Retina (tissue), 1 donor: ENCODE measurements at places on chromosomes 16 and 17.

DNA sequence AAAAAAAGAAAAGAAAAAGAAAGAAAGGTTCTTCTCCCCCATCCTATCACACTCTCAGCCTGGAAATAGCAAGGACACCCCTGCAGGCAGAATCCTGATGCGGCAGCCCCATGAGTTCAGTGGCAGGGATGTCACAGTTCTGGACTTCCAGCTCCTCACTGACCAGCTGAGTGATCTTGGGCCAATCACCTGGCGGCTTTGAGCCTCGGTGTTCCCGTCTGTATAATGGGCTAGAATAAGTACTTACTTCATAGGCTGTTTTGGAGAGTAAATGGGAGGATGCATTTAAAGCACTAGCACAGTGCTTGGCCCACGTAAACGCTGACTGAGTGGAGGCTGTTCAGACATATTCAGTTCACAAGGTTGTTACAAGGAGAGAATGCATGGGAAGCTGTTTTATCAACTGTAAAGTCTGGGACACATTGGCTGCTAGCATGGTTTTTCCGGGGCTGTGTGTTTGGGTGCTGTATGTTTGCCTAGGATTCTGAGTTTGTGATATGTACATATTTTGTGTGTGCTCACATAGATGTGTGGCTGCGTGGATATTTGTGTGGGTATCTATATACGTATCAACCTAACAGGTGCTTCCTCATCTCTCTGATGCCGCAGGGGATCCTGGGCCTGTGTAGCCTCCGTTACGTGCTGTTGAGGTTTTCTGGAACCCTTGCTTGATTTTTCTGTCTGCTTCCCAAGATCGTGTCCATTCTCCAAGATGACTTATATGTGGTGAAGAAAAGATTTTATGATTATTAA lies 3.4 kb downstream of the BHLHA9 start:
- DNase-seq: no peak

DNA sequence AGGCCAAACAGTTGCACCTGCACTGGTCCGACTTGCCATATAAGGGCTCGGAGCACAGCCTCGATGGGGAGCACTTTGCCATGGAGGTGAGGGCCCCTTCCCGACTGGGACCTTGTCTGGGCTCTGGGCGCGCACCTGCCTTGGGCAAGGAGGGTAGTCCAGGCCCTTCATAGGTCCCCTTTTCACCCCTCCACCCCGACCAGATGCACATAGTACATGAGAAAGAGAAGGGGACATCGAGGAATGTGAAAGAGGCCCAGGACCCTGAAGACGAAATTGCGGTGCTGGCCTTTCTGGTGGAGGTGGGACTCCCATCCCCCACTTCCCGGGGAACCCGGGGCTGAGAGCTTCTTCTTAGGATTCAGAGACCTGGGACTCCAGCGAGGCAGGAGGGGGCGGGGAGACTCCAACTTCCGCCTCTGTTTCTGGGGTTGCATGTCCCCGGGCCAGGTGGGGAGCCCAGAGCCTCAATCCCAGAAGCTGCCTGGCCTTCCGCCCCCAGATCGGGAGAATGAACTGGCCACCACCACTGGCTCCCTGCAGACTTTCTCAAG lies 7.8 kb downstream of the CA4 start:
- no peak for DNase-seq

GRCh38 chr17:60381958-60382357 lies 10.0 kb downstream of the USP32 start:
- DNase-seq: no peak

GRCh38 chr17:81481073-81481799 lies 31.4 kb downstream of the ACTG1 start:
- DNase-seq: peak; percentile 93

- peak; percentile 48 for DNase-seq
Observed at GRCh38 chr17:74249590-74250270, 24.3 kb upstream of the DNAI2 start.

GRCh38 chr16:86170720-86171119 lies 271.8 kb downstream of the IRF8 start:
- DNase-seq: no peak

DNA sequence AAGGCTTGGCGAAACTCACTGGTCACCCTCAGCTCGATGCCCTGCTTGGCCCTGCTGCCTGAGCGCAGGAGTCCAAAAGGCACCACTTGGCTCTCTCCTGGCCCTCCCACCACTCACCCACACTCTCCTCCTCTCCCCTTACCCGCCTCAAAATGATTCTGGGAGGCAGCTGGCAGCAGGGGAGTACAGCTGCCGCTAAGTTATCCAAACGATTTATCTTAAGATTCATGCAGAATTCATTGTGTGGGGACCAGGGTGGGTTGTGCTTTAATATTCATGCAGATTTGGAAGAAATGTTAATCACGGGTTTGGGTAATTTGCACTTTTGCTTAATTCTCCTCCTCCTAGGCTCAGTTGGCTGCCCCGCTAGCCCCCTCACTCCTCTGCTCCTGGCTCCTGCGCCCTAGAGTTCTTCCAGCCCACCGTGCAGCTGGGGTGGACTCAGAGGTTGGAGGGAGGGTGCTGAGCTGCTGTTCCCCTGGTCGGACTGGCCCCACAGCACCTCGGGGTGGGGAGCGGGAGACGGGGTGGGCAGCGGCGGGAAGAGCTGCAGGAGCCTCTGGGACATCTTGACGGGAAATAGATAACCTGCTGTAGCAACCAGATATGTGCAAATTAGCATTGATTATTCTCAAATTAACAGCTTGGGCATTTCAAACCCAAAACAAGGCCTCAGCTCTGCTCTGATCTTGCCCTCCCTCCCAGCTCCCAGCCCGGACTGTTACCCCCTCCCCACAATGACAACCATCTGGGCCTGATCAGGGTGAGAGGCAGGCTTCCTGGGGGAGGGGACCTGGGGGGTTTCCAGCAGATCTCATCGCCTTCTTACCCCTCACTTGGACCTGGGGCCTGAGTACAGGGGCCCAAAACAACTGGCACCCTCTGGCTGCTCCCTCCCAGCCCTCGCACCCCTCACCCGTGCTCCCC lies 122.6 kb upstream of the RPL38 start:
- no peak for DNase-seq

GRCh38 chr16:28923652-28924398 lies 1.2 kb downstream of the RABEP2 start:
- no peak for DNase-seq

GRCh38 chr16:2964475-2965336 lies 631 bp downstream of the KREMEN2 start:
- DNase-seq: peak; percentile 65

GRCh38 chr17:77454242-77455095 lies 313.7 kb downstream of the SEC14L1 start:
- no peak for DNase-seq

DNA sequence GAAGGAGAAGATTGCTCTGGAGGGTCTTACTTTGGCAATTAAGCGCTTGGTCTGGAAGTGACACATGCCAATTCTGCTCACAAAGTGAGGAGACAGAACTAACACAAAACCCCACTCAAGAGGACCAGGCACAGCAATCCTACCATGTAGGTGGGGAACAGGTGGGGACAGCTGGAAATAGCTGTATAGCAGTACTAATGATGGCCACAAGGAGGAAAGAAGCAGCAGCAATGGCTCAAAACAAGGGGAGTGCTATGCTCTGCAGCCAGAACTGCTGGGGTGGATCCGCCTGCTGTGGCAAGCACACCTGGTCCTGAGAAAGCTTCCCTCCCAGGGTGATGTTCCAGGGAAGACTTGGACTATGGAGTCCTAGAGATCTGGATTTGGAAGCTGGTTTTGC lies 17.0 kb upstream of the TMEM132E start:
- DNase-seq: no peak

GRCh38 chr16:84712138-84712671 lies 12.4 kb downstream of the USP10 start:
- DNase-seq: no peak

DNA sequence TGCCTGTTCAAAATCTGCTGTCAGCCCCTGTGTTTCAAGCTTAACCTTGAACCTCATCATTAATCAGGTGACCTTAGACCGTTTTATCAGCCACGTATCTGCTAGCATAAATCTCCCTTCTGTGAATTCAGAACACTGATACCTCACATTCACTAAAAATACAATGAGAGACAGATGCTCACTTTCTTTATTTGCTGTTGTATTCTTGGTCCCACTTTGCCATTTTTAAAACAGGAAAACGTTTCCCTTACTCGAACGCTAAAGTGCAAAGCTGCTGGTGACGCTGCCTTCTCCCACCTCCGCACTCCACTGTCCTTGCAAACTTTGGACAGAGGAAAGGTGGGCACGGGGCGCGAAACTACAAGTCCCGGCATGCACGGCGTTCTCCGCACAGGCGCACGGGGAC lies 220 bp upstream of the ARHGAP44 start:
- DNase-seq: no peak

- DNase-seq: no peak
Observed at GRCh38 chr16:57867000-57867561, 64.8 kb upstream of the KIFC3 start.

DNA sequence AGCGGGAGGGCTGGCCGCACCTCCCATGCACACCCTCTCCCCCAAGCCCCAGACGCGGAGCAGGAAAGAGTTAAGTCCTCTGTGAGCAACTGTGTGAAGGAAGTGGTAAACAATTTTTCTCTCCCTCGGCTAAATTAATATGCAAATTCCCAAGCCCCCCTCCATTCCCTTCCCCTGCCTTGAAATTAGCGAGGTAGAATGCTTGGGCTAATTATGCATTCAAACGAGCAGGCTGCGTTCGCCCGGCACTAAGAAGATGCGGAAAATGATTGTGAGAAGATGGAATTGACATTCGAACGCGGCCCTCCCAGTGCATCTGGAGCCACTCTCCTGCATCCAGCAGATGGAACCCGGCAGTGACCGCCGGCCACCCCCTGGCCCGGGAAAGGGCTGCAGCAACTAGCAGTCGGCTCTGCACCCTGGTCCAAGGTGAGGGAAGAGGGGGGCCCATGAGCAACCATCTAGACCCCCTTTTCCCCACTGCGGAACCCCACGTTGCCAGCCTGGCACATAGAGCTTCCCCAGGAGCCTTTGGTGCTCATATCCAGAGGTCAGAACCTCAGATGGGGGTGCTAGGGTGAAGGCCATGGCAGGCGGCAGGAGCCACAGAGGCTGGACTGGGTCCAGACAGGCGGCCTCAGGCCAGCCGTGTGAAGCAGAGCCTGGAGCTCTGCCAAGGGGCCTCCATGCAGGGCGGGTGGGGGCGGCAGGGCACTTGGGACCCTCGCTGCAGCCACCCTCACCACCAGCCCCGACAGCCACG lies 49.1 kb upstream of the ACSF3 start:
- peak; percentile 43 for DNase-seq

DNA sequence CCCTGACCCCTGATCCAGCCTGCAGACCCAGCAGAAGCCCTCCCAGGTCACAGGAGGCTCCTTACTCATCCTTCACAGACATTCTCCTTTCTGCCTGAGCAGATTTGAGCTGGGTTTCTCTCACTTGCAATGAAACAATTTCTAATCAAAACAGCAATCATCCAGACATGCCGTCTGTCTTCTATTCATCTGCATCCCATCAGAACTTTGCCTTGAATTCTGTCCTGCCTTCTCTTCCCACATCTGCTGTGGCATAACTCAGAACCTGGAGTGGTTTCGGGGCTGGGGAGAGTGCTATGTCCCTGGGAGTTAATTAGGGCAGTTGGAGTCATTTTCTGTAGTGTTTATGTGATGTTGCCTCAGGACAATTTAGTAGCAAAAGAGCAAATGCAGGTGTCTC lies 278.6 kb downstream of the CBLN1 start:
- DNase-seq: peak; percentile 1

GRCh38 chr16:49493836-49494235 lies 120.2 kb downstream of the C16orf78 start:
- DNase-seq: no peak

GRCh38 chr17:48589831-48590606 lies at the start of gene HOXB3:
TSS of gene HOXB3 (minus strand) at chr17:48590241. CDS start at chr17:48552474, 37,767 bp downstream.
- no peak for DNase-seq

DNA sequence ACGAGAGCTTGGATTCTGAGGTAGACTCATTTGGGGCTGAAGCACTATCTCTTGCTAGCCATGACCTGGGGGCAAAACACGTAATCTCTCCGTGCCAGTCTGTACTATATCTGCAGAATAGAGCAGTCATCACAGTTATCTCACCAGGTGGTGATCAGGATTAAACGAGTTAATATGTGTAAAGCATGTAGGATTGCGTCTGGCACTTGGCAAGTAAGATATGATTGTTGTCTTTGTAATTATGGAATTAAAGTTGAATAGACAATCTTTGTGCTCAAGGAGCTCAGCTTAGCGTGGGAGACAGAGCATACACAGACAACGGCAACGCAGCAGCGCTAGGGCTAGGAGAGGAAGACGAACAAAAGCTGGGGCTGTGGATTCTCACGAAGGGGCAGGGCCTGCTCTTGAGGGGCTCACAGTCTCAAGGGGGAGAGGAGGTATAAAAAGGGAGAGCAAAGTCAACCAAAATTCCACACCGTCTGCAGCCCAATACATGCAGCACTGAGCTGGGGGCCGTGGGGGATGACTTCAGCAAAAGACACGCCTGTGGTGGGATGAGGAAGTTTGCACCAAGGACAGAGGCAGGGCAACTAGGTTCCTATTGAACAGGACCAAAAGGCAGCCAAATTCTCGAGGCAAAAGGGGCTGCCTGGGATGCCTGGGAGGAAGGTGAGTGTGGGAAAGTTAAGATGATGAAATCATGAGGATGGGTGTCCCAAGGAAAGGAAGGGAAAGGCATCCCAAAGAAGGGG lies 68.6 kb downstream of the SDK2 start:
- DNase-seq: peak; percentile 40

DNA sequence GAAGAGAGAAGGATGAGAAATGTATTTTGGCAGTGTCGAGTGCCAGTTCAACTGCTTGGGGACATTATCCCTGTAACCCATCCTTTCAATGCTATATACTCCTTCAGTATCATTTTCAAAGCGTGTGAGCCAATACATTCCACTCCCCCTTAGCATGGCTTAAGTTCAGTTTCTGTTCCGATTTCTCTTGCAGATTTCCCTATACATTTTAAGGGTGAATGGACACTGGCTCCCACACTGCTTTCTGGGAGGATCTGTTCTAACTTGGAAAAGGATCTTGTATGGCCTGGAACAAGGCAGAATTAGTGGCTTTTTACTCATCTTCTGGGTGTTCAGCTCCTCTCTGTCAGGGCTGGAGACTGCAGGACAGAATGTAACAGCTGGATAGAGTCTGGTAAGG lies 333.8 kb downstream of the HAPSTR1 start:
- no peak for DNase-seq

- DNase-seq: no peak
Observed at GRCh38 chr16:50274326-50275097, 8.2 kb downstream of the ADCY7 start.

- DNase-seq: no peak
Observed at GRCh38 chr17:45302649-45303173, 14.1 kb downstream of the MAP3K14 start.

DNA sequence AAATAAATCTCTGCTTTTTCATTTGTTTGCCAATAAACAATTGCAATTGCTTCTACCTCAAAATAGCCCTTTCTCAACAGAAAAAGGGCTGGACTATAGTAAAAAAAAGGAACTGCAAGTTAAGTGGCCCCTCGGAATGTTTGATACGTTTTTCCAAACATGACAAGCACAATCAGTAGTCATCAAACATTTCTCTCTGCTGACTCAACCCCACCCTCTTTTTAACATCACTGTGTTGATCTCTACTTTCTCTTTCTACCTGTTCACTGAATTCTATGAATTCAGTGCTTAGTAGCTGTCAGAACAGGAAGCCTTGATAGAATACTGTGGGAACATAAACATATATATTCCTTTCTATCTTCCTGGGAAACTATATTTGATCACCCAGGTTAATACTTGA lies 116.5 kb upstream of the AXIN2 start:
- DNase-seq: no peak
